ENCODE measurements at places on chromosomes 11 and 22.

DNA sequence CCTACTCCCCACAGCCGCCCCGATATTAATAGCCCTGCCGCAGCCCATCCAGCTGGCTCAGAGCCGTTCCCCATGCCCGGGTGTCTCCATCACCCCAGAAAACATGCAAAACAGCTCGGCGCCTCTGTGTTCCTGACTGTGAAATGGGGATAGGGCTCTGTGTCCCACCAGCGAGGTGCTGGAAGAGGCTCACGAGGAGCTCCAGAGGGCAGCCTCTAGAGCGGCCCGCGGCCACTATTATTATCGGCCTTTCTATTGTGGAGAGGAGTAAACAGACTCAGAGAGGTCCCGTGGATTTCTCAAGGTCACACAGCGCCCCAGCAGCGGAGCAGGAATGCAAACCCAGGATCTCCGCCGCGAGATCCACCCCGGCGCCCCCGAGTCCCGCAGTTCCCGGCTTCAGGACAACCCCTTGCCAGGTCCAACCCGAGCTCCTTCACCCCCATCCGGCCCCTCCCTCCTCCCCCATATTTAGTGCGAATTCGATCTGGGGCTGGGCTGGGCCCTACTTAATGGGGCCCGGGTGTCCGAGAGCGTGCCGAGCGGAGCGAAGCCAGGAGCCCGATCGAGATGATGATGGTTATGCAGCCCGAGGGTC lies at the start of gene ACTN3:
Gene ACTN3, plus strand, starts transcription at position 536 of the 598 bp plus-strand sequence. Its CDS starts 35 bp downstream, at position 571.
- DNase-seq: peak; percentile 27

DNA sequence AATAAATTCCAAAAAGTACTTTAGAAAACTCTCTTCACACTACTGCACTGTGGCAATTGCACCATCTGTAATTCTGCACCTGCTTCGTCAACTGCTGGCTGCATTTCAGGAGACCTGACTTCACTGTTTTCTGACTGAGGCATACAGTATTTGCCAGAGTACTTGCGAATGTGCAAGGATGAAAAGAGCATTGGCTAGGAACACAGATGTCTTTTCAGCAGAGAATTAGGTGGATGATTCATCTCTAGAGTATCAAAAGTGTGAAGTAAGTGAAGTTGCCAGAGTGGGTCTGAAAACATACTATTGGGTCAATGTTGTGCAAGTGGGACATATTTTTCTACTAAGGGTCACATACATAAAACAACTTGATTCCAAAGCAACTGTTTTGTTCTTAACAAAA lies 427.5 kb upstream of the CCDC90B start:
- no peak for DNase-seq

DNA sequence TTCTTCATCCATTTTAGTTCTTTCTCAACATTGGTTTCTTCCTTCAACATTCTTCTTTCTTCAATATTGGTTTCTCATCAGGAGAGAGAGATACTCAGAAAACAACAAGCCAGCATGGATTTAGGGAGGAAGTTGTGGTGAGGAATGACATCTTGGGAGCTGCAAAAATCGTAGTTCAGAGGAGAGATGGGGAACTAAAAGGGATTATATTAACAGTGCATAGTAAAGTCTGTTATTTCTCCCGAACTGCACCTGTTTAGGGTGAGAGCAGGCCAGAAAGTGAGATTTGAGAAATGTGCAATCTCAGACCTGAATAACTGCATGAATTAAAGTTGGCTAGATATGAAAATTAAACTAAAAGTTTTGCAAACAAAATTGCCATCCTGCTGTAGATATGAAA lies 94.5 kb downstream of the CASP12 start:
- DNase-seq: no peak

GRCh38 chr11:86670911-86671310 lies 1.5 kb downstream of the ME3 start:
- DNase-seq: no peak

DNA sequence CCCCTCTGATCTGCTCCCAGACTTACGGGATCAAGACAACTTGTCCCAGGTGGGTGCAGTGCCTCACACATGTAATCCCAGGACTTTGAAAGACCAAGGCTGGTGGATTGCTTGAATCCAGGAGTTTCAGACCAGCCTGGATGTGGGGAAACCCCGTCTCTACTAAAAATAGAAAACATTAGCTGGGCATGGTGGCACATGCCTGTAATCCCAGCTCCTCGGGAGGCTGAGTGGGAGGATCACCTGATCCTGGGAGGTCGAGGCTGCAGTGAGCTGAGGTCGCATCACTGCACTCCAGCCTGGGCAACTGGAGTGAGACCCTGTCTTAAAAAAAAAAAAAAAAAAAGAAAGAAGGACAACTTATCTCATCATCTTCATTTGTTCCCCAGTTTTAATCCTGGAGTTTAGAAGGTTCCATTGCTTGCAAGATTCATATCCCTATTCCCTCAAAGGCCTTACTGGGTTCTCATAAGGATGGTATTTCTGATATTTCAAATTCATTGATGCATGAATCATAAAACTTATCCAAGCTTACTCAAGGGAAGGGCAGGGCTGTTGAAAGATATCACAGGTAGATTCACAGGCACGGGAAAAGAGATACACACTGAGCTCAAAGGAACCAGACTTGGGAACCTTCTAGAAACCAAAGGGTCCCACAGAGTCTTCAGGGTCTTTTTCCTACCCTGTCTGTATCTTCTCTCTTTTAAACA lies 14.6 kb downstream of the ENDOD1 start:
- no peak for DNase-seq

GRCh38 chr22:19880786-19881569 lies 26.3 kb upstream of the GNB1L start:
- DNase-seq: no peak

GRCh38 chr11:120334894-120335462 lies 1.2 kb upstream of the ARHGEF12 start:
- peak; percentile 68 for DNase-seq

DNA sequence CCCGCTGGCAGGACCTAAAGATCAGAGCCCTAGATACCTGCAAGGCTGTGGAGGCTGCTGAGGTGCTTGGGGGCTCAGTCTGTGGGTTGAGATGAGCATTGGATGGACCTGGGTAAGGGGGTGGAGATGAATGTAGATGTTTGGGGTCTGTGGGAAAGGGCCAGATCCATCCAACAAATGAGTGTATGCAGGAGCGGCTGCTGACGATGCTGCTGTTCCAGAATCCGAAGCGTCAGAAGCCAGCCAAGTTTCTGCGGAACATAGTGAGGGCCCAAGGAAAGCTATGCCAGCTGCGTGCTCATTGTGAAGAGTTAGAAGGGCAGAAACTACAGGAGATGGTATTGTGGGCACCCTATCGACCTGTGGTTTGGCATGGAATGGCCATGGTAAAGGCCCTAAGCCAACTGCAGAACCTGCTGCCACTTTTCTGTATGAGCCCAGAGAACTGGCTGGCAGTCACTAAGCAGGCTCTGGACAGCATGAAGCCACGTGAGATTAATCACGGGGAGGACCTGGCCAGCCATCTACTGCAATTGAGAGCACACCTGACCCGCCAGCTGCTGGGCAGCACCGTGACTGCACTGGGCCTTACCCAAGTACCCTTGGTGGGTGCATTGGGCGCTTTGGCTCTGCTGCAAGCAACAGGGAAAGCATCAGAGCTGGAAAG lies 36.6 kb downstream of the RRP8 start:
- no peak for DNase-seq

DNA sequence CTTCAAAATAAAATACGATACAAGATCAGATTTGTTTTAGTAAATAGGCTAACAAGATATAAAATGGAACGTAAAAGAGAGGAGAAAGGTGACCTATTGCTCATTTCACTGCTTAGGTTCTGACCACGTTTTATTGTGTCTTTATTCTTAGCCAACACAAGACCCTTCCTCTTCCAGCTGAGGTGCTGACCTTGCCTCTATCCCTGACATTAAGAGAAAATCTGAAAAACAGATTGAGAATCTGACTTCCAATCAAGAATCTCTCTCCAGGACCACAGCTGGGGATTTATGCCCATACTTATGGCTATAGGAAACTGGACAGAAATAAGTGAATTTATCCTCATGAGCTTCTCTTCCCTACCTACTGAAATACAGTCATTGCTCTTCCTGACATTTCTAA lies at the start of gene OR10A5:
Gene OR10A5, plus strand, starts transcription at position 301 of the 400 bp plus-strand sequence. Its CDS starts 0 bp downstream, at position 301.
- no peak for DNase-seq

DNA sequence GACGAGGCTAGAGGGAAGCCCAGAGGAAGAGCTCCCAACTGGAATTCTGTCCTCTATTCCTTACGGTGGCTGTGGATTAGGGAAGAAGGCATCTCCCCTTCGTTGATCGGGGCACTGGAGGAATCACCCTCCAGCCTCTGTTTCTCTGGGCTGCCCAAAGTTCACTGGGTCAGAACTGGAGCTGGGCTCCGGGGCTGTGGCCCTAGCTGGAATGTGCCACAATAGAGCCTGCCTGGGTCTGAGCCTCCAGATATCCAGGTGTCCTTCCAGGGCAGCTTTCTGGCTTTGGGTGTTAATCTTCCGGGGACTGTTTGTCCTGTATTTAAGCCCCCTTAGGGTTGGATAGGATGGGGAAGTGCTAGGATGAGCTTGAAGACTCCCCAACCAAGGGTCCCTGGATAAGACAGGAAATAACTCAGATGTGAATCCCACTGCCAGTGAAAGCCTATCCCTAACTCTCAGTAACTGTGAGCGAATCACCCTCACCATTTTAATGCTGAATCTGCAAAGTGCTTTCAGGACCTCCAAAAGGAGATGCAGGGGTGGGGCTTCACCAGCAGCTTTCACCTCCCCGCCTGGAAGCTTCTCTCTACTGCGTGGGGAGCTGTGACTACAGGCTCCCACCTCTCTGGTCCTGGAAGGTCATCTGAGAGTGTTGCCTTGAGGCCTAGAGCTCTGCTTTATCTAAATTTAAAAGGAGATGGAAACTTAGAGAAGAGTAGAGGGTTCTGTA lies 9.5 kb downstream of the YPEL4 start:
- no peak for DNase-seq

DNA sequence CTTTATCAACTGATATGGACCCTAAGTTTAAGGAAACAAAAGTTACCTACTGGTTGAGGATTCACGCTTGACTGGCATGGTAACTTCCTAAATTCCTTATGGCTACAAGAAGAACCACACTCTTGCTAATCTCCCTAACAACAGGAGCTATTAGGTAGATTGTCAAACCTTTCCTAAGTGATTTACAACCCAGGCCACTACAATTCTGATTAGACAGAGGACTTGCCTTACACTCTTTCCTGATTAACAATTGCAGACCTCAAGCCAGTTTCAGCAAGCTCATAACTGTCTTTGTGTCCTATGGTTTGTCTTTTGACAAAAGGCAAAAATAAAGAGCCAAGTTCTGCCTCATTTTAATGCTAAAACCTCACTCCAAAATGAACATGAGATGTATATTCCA lies 16.3 kb downstream of the OR52K2 start:
- DNase-seq: no peak

DNA sequence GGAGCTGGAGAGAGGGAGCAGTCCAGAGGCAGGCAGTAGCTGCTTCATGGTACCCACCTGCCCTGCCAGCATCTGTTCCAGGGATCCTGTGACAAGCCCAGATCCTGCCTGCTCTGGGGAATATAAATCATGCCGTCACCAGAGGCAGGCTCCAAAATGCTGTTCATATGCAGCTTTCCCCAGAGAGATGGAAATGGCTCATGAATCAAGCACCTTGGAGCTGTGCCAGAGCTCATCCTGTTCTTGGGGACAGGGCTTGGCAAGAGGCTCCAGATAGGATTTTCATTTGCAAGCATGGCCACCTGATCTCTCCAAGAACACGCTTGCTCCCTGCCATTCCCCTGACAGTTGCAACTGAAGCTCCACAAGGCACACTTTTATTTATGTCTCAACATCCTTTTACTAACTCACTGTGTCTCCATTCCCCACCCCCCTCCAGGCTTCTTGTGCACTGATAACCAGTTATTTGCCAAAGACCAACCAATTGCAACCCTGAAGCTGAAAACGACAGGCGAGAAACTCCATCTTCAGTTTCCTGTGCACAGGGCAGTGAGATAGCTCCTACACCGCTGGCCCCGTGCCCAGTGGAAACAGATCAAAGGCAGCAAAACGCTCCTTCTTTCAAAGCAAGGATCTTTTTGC lies 115.8 kb upstream of the PITPNB start:
- no peak for DNase-seq

GRCh38 chr11:2217211-2218030 lies 45.8 kb upstream of the TH start:
- DNase-seq: no peak

GRCh38 chr11:2382936-2383851 lies 6.1 kb downstream of the CD81 start:
- no peak for DNase-seq

GRCh38 chr11:33065445-33066178 lies 26.2 kb downstream of the TCP11L1 start:
- DNase-seq: peak; percentile 76

GRCh38 chr11:122342089-122342744 lies 226.2 kb upstream of the BLID start:
- DNase-seq: no peak

DNA sequence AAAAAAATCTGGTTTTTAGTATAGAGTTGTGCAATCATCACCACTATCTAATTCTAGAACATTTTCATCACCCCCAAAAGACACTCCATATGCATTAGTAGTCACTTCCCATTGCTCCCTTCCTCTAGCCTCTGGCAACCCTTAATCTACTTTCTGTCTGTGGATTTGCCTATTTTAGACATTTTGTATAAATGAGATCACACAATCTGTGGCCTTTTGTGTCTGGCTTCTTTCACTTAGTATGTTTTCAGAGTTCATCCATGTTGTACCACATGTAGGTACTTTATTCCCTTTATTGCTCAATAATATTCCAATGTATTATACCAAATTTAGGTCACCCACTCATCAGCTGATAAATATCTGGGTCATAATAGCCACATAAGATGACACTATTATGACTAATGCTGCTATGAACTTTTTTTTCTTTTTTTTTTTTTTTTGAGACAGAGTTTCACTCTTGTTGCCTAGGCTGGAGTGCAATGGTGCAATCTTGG lies 67.5 kb upstream of the SCUBE2 start:
- no peak for DNase-seq

DNA sequence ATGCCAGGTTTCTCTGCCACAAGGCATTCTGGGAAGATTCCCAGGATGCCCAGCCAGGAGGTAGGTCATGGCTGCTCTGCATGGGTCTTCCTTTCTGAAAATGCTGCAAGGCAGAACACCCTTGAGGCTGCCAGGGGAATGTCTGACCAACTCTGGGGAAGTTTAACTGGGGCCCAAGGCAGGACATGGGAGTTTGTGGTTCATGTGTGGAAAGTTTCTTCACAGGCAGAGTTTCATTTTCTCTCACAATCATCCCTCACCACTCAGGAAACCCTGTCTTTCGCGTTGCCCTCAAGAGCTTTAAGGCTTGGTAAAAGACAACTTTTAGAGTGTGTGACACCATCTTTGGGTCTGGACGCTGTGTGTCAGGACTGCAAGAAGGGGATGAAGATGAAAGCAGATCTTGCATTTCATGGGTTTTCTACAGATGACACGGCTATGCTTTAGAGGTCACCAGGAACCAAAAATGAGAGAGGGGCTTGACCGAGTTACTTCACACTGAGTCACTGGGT lies 133.5 kb downstream of the CD44 start:
- peak; percentile 66 for DNase-seq

DNA sequence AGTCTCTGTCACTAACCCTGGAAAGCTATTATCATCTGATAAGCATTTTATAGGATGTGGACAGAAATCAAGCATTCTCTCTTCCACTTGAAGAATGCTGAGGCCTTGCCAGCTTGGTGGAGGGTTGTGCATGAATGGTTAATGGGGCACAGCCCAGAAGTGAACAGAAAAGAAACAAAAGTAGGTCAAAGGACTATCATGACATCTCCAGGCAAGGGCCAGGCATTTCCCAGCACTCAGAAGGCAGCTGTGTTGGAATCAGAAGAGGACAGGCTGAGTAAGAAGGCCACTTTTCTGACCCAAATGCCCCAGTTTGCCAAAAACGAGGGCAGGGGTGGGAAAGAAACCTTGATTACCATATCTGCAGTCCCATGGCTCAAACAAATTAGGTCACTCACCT lies 12.4 kb downstream of the TENM4 start:
- no peak for DNase-seq

Data from stimulated activated naive CD8-positive, alpha-beta T cell treated with anti-CD3 and anti-CD28 coated beads, Interleukin-15, Interleukin-2, amounts not matched to agents 100 U/mL and 50 U/mL, for 24 hours (primary cell).